ENCODE measurements at places on chromosomes 13 and 19.
A peak's percentile ranks its signal among the peaks of the same experiment; 100 is the strongest.

DNA sequence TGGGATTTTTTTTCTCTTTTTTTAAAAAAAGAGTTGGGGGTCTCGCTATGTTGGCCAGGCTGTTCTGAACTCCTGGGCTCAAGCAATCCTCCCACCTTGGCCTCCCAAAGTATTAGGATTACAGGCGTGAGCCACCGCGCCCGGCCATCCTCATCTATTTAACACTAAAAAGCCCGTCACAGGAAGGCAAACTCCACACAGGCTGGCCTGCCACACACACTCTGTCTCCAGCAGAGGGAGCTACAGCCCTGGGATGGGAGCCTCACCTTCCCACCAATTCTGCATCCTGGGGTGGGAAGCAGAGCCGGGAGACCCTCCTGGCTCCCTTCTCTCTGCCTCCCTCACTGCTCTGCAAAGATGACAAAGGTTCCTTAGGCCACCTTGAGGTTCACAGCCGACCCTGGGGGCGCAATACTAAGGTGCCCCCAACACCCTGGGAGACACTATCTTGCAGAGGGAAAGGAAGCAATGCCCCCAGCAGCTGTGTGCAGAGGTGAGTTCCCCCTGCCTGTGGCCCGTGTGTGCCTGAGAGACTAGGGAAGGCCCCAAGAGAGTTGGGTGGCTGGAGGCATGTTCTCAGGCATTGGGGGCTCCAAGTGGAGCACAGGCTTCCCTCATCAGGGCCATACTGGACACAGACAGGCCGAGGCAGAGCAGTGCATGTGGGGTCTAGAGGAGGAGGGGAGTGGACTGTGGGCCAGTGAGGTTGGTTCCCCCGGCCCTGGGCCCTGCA is 27.4 kb upstream of the TIMM44 start:
- no peak for DNase-seq

DNA sequence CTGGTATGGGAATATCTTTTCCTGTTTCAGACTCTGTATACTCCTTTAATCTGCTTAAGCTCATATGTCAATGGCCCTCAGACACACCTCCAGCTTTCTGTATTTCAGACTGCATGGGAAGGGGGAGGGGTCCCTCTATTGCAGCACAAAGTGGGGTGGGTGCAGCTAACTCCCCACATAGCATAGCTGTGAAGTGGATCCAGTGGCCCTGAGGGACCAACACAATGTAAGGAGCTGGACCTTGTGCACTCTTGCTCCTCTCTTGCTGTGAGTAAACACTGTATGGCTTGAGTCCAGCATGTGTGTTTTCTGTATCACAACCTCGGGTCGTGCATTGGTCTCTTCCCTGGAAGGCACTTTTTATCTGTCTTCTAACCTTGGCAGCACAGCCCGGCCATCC is 669.9 kb downstream of the PCDH9 start:
- DNase-seq: no peak

DNA sequence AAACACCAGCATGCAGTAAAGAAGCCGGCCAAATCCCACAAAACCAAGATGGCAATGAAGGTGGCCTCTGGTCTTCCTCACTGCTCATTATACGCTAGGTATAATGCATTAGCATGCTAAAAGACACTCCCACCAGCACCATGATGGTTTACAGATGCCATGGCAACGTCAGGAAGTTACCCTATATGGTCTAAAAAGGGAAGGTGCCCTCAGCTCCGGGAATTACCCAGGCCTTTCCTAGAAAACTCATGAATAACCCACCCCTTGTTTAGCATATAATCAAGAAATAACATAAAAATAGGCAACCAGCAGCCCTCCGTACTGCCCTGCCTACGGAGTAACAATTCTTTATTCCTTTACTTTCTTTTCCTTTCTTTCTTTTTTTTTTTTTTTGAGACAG is 21.1 kb upstream of the PLEKHF1 start:
- DNase-seq: no peak

GRCh38 chr13:24148414-24149235 is 11.9 kb upstream of the SPATA13 start:
- no peak for DNase-seq

GRCh38 chr13:64248371-64249065 is 2832.9 kb upstream of the PCDH20 start:
- no peak for DNase-seq

DNA sequence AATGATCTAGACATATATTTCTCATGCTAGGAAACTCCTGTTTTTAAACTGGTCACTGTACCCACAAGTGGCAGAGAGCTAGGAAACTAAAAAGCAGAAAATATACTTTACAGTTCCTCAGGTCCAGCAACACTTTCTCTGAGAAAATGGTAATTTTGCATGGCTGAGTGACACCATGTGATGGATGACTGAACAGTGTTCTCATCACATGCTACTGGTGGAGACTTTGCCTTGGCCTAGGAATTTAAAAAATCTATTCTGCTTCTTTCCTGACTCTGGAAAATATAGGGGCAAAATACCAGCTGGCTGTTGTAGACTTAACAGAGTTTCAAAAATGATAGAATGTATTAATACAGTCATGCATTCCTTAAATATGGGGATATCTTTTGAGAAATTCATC is 50.0 kb downstream of the LATS2 start:
- DNase-seq: no peak

GRCh38 chr13:51801631-51802099 is 2.3 kb downstream of the DHRS12 start:
- no peak for DNase-seq

GRCh38 chr13:60720590-60720989 is 323.6 kb downstream of the TDRD3 start:
- no peak for DNase-seq

DNA sequence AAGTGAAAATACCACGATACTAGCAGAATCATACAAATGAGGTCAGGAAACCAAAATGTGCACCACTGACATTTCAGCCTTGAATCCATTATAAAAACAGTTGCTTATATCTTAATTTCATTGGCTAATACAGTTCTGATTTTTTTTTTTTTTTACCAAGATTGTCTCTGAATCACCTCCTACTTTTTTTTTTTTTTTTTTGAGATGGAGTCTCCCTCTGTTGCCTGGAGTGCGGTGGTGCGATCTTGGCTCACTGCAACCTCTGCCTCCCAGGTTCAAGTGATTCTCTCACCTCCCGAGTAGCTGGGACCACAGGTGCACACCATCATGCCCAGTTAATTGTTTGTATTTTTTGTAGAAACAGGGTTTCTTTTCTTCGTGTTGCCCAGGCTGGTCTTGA is 270.2 kb downstream of the LMO7 start:
- no peak for DNase-seq

DNA sequence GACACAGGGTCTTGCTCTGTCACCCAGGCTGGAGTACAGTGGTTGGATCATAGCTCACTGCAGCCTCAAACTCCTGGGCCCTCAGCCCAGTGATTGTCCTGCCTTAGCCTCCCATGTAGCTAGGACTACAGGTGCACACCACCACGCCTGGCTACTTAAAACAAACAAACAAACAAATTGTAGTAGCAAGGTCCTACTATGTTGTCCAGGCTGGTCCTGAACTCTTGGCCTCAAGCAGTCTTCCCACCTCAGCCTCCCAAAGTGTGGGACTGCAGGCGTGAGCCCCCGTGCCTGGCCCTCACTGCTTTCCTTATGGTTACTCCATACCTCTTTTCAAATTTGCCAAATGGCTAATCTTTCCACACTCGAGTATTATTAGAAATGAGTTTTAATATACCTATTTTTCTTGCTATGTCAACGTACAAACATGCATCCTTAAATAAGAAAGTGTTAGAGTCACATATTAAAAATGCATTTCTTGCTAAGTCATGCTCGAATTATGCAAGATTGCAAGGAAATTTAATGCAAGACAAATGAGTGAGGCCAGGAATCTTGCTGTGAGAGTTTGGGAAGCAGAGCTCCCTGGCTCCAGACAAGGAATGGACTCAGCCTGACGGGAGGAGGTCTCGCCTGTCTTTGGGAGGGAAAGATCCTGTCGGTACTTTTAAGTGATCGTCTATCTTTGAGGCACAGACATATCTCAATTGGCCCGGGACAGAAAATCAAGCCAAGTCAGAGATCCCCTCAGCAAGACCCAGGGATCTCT is 39.4 kb downstream of the RFX2 start:
- no peak for DNase-seq

GRCh38 chr13:73283636-73284035 is 224.8 kb downstream of the KLF5 start:
- DNase-seq: no peak

DNA sequence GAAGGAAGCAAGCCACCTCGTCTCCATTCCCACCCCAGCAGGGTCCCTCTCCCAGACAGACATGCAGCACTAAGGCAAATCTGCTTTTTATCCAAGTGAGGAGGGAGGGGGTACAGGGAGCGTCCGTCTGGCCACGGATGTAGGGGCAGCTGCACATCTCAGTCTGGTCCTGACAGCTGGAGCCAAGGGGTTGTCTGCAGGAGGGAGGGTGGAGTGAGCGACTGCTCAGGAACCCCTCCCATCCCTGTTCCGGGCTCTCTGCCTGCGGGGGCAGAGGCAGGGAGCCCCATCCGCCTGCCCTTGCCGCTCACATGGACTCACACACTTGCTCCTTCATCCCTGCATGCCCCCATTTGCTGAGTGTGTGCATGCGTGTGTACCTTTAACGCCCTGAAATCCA is 2.5 kb downstream of the TMEM190 start:
- DNase-seq: no peak

- DNase-seq: peak; percentile 54
These were observed 630 bp downstream of the COQ8B start for GRCh38 chr19:40716031-40716481.

DNA sequence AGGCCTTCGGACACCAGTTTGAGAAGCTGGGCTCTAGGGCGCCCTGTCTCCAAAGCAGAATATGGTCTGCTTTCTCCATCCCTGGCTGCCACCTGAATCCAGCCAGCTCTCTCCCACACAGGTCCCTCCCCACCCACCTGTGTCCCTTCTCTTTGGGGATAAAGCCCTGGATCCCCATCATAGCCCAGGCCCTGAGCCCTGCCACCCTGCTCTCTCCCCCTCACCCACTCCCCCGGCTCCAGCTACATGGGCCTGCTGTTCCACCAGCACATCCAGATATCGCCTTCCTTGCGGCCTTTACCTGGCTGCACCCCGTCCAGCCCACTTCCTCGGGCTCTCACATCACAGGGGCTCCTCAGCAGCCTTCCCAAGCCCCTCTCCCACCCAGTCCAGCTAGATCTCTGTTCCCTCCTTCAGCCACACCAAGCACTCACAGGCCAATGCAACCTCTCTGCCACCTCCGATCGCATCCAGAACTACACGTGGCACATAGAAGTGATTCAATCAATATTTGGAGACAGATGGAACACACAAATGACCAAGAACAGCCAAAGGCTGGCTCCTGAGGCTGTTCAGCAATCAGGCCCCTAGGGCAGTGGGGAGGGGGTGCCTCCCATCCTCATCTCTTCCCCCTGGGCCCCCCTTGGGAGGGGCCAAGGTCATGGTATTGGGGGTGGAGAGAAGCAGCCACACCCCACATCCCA is 7.6 kb downstream of the AKT2 start:
- no peak for DNase-seq

- DNase-seq: no peak
These were observed 15.0 kb upstream of the ZNF83 start for GRCh38 chr19:52653161-52653560.

GRCh38 chr19:55454787-55455243 is 6.6 kb downstream of the ISOC2 start:
- no peak for DNase-seq

DNA sequence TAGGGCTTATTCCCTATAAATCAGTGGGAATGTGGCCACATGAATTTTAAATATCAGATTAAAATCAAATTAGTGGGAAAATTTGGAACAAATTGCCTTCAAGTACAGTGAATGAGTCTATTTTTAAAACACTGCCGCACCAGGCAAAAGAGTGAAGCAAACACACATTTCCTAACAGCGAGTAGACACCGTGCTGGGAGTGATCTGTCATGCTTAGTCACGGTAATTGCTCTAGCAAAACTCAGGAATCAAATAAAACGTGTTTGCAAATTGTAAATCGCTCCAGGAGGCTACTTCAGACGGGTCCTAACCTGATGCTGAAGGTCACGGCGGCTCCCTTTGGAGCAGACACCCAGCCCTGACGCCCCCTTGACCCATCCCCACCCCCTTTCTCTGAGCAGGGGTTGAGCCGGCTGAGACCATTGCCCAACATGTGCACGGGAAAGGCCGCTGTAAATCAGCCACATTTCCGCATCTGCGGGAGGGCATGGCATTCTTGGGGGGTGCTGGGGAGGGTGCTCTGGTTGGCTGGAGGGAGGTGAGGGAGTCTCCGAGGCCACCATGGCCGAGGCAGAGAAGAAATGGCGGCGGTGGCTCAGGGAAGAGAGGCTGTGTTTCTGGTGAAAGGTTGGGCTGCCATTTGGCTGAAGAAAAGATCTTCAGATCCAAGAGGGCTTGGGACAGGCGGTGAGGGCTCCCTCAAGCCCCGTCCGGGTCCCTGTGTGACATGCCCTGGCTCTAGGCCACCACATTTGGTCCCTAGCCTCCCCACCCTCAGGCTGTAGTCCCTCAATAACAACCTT is 8.9 kb downstream of the CEBPA start:
- DNase-seq: no peak

GRCh38 chr19:34428549-34429285 is 536 bp downstream of the UBA2 start:
- peak; percentile 9 for DNase-seq

DNA sequence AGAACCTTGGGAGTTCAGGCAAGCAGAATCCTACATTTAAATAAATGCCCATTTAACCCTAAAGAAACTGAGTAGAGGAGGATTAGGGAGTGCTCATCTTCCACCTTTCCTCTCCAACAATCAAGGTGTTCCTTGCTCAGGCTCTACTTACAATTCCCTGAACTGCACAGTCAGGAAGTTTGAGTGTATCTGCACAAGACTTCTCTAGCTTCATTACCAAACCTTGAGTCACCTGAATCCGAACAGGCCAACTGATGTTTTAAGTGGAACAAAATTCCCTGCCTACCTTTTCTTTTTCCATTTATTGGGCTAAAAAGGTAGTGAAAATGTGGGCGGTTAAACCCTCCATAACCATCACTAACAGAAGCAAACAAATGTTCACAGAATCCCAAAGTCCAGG is 78.3 kb downstream of the FOXO1 start:
- DNase-seq: no peak

GRCh38 chr19:49499030-49499670 is 2.9 kb downstream of the RPS11 start:
- no peak for DNase-seq

GRCh38 chr19:44689290-44690130 is 9.4 kb upstream of the CEACAM16 start:
- peak; percentile 55 for DNase-seq

Measured in stimulated activated CD8-positive, alpha-beta memory T cell treated with anti-CD3 and anti-CD28 coated beads, Interleukin-4, amount 100 ng/mL, for 1 hour (primary cell).